ENCODE measurements at places on chromosomes 2 and 18.

GRCh38 chr2:85032621-85033020 lies 61.7 kb downstream of the KCMF1 start:
- DNase-seq: no peak

DNA sequence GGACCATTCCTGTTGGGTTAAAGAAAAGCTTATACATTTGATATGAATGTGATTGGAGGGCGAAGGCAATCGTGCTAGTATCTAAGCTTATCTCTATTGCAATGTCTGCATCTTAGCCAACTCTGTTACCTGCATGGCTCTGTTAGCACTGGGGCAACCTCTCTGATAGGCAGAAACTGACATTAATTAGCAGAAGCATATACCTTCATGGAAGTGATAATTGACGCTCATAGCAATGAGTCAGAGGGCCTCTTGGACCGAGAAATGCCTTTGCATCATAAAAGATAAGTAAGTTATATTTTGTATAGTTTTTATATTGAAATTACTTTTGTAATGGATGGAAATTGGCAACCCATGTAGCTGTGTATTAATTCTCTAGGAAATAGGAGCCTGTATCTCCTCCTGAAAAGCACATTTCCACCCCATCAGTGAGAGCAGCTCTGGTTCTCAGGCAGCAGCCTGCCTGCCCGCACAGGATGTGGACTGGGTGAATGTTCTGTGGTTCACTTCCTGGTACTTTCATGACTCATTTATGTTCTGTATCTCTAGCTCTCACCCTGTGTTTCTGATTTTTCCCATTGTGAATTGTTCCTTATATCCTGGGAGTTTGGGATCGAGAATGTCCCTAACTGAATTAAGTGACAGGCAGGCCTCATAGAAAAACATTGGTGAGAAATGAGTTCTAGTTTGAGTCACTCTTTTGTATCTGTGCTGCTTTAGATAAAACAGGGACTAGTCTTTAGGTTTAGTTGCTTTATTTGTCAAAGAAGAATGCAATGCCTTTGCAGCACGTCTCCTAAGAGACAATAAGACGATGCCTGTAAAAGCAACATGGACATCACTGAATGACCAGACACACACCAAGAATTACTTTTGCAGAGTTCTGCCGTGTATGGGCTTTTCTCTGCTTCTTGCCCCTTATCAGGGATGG lies 344.9 kb downstream of the DCDC2C start:
- DNase-seq: no peak

DNA sequence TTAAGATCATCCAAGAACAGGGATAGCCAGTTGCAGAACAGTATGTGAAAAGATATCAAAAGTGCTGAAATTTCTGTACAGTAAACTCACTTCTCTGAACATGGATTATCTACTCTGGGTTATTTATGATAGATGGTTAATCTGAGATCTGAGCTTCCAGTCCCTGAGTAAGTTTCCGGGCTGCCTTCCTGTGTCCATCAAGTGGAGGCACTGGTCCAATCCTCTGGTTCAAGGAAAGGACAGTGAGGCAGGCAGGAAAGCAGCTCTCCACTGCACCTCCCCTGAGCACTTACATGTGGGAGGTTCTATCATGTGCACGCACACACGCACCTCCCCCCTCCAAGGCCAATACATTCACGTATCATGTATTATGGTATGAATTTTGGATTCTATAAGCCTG lies 32.5 kb downstream of the GPR45 start:
- no peak for DNase-seq

DNA sequence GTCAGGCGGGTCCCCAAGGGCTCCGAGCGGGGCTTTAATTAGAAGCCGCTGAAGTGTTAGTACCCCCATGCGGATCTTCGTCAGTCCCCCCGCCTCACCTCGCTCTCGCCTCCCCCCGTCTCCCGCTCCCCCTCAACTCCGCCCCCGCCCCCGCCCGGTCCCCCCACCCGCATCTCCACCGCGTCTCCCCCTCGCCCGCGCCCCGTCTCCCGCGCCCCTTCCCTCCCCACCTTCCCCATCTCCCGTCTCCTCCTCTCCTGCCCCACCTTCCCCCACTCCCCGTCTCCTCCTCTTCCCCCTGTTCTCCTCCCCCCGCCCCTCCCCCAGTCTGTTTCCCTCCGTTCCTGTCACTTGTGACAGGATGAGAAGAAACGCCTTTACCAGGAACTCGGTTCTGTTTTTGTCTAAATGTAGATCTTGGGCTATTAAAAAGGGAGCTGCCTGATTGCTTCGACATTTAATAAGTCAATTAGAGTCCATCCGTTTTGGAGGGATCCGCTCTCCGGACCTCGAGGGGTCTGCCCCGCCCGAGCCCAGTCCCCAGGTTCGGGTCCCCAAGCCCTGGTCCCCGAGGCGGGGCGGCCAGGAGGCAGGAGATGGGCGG lies 969 bp upstream of the ALKAL2 start:
- no peak for DNase-seq

DNA sequence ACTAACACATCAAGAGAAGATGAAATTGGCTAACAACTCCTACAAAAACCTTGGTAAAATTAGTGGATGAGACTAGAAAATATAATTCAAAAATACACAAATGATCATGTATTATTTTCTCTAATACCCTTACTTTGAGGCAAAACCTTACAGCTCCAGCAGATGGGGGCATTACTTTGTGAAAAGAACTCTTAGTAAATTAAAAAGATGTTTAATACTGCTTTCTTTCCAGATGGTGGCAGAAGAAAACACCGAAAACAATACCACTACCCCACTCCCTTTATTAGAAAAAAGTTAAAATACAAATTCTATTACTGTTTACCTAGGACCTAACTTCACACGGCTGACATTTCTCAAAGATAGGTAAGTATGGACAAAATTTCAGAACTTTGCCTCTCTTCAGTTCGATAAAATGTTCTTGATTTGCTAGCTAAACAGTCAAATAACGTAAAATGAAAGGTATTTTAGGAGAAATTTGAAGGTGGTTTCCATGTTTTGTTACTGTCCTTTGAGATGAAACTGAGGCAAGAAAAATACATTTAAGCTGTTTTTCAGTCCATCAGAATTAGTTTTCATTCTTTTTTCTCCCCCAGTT lies 30.6 kb downstream of the ORC4 start:
- DNase-seq: peak; percentile 3

DNA sequence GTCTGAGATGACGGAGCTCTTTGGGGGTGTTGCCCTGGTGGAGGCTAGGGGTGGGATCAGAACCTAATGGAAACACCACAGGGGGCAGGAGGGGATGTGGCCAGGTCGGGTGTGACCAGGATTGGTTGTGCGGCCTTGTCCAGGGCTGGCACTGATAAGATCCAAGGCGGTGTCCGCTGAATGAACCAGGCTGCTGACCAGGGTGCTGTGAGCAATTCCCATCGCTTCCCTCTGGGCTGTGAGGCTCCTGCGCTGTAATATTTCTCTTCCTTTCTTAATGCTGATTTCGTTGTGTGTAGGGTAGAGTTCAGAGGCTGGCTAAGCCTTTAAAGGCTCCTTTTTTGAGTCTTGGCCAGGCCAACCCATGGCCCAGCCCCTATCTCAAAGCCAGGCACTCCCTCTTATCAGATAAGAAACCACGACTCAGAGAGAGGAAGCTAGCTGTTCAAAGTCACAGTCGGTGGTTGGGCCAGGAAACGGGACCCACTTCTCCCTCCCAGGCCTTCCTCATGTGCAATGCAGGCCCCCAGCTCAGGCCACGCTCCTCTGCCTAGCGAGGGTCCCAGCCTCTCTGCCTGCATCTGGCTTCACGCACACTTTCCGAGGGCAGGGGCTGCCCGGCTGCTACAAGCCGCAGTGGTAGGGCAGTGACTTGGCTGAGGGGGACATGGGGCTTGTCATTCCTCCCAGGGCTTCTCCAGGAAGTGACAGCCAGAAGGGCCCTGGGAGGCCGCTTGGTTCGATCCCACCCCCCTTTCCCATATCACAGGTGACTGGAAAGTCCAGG lies 26.0 kb upstream of the FOSL2 start:
- DNase-seq: peak; percentile 54

Measured in trophoblast cell (in vitro differentiated cells and primary cell).